ENCODE measurements at places on chromosomes 7 and 10.

- no peak for DNase-seq
These were observed 199.0 kb upstream of the GRB10 start for GRCh38 chr7:50981743-50982142.

GRCh38 chr10:17179002-17179401, 22.5 kb downstream of the TRDMT1 start:
- no peak for DNase-seq

GRCh38 chr10:34351161-34351560, 463.9 kb downstream of the PARD3 start:
- no peak for DNase-seq

DNA sequence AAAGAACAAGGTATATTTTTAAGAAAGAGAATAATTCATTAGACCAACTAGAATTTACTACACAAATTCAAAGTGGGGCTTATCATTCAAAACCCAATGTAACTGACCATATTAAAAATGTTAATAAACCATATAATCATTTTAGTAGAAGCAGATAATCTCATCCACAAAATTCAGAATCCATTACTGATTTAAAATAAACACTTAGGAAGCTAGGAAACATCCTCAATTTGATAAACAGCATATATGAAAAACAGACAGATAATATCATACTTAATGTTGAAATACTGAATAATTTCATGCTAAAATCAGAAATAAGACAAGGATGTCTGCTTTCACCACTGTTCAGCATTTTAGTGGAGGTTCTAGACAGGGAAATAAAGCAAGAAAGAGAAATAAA, 902.8 kb upstream of the PHF14 start:
- DNase-seq: no peak

GRCh38 chr10:27241010-27241651, 534 bp upstream of the ACBD5 start:
- DNase-seq: peak; percentile 47

- DNase-seq: no peak
These were observed 650.9 kb upstream of the GALNT17 start for GRCh38 chr7:70480927-70481569.

- DNase-seq: no peak
These were observed 1.4 kb upstream of the GIMAP5 start for GRCh38 chr7:150735596-150736358.
